ENCODE measurements at places on chromosomes 16 and 17.

GRCh38 chr17:67433248-67433924 lies 56.3 kb downstream of the PITPNC1 start:
- no peak for DNase-seq

GRCh38 chr16:31004658-31005057 lies 5.8 kb downstream of the STX1B start:
- DNase-seq: no peak

DNA sequence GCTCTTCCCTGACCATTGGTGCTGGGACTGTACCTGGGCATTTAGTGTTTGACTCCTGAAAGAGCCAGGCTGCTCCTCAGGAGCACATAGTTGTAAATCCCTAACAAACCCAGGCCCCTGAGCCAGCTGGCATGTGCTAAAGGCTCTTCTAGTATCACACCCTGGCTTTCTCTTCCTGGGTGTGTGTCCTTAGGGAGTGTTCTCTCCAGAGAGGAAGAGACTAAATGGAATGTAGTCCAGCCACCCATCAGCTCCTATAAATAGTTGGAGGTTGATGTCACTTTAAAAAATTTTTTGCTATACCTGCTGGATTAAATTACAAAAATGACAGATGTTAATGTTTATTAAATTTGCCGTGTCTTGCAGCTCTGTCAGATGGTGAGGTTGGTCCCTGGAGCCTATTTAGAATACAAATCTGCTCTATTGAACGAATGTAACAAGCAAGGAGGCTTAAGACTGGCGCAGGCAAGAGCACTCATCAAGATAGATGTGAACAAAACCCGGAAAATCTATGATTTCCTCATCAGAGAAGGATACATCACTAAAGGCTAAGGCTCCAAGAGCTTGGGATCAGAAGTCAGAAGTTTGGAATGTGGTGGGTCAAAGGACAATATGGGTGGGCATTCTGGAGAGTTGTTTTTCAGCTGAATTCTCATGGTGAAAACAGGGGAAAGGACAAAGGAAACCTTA lies 13.1 kb upstream of the DUSP14 start:
- no peak for DNase-seq

DNA sequence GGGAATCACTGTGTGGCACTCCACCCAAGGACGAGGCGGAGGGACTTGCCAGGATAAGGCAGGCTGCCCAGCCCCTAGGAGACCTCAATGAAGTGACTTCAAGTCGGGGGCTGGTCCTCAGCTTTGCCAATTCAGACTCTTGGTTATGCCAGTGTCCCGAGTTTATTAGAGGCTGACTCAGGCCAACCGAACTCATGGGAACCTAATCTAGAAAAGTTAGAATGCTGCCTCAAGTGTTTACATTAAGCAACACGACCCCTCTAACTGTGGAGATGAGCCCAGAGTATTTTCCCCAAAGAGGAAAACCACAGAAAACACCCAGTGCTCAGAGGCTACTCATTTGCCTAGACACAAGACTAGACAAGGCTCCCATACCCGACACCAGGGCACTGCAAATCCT lies 1.1 kb upstream of the TEKT3 start:
- DNase-seq: no peak

- no peak for DNase-seq
These were observed 51.7 kb downstream of the PLXDC1 start for GRCh38 chr17:39099663-39100286.

GRCh38 chr16:47643323-47644000 lies 182.3 kb downstream of the PHKB start:
- no peak for DNase-seq

GRCh38 chr17:28950017-28950751 lies 1.1 kb downstream of the PHF12 start:
- DNase-seq: no peak

- DNase-seq: no peak
These were observed 110.4 kb downstream of the MRTFB start for GRCh38 chr16:14181371-14182050.

DNA sequence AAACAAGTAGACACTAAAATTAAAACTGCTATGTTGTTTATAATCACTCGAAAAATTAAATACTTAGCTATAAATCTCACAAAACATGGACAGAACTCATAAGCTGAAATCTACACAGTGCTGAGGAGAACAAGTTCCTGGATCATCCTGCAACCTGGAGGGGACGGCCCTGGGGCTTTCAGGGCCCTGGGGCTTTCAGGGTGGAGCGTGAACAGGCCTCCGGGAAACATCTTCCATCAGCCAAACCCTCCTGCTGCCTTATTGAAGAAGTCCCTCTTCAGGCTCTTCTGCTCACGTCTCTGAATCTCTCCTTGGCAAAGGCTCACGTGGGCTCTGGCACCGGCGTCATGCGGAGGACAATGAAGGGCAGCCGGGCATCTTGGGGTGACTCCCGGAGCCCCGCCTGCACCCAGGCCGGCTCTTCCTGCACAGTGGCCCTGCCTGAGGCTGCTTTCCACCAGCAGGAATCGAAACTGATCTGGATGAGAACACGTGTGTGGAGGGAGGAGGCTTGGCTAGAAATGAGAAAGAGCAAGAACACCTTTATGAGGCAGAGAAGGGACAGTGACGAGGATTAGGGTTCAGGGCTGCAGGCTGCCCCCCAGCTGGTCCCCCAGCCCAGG lies 127.3 kb downstream of the CDRT15L2 start:
- no peak for DNase-seq

DNA sequence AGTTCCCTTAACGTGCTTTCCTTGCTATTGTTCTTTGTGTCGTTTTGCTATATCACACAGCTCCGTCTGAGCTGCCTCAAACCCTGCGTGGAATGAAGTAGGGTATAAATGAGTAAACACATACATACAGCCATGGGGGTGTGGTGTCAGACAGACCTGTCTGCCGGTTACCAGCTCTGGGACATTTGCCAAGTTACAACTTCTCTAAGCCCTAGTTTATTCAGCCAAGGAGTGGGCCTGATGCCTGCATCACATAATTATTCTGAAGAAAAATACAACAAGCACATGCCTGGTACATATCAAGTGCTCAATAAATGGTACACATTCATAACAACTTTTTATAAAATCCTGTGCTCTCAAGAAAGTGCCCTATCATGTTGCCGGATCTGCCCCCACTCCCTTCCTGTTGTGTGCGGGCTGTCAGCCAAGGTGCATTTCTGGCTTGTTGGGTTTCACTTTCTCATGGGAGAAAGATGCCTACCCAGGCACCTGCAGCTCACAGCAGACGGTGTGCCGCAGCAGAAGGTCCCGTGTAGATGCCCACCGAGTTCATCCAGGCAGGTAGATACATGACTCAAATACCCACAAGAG lies 30.5 kb downstream of the SMPD3 start:
- no peak for DNase-seq

DNA sequence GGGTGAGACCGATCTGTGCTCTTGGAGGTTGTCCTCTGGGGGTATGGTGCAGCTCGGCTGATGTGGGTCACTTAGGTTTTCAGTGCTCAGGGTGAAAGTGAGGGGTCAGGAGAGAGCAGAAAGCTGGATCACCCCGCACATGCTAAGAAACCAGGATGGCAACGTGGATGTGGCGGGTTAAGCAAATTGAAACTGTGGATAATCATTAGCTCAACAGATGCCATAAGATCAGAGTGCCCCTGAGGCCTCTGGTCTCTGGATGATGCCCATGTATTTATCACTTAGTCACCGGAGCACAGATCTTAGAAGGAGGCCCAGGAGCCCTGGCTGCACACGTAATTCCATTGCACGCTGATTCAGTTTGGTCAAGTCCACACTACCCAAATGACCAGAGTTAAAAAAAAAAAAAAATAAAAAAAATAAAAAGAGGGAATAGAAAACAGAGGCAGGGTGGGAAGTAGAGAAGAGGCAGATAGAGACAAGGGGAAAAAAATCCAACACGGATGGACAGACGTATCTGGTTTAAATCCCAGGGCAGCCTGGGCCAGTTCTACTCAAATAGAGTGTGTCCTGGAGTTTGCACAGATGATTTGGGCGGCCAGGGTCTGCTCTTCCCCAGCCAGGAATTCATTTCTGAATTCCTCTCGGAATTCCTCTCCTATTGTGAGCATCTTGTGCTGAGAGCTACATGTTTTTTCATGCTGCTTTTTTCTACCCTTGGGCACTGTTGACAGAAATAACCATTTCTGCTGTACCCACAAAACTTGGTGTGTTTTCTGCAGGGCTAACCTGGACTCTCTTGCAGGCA lies 378.3 kb downstream of the CPPED1 start:
- DNase-seq: no peak

- no peak for DNase-seq
These were observed 809.5 kb upstream of the GOT2 start for GRCh38 chr16:59543641-59544040.

Data from NCI-H1048 (cell line).